Activated CD4-positive, alpha-beta T cell treated with anti-CD3 and anti-CD28 coated beads, Interleukin-2, amount 50 U/mL, for 16 hours (primary cell): ENCODE measurements at places on chromosomes 12 and 14.

DNA sequence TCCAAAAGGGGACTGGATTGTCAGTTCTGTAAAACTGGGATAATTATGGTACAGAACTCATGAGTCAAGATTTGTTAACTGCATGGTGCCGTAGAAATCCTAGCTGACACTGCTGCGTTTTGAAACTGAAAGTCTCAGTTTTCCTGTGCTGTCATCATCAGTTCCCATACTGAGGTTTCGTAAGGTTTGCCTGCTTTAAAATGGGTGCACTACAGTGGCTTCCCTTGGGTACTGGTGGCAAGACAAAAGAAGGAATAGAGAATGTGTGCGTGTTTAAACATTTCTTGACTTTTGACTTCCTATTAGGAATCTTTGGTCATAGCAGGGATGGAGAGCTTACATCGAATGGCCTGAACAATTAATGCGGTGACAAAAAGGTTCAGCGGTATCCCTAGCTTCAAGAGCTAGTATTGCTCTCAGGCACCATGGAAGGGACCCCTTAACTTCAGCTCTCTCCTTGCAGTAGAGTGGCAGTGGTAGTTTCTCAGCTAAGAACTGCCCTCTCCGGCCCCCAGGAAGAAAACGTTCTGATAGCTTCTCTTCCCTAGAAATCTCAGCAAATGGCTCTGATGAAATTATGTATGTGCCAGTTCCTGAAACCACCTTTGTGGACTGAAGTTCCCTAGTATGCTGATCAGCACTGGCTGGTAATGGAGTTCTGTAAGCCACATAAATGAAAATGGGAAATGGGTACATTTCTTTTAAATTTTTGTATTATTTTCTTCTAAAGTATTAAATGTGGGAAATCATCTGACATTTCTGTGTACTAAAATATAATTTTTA is 28.9 kb downstream of the ANO6 start:
- DNase-seq: peak; percentile 61

- DNase-seq: no peak
Measured at GRCh38 chr14:101065246-101065645, 161.7 kb upstream of the RTL1 start.

GRCh38 chr14:69612014-69612782 is 802 bp downstream of the SUSD6 start:
- peak; percentile 42 for DNase-seq

DNA sequence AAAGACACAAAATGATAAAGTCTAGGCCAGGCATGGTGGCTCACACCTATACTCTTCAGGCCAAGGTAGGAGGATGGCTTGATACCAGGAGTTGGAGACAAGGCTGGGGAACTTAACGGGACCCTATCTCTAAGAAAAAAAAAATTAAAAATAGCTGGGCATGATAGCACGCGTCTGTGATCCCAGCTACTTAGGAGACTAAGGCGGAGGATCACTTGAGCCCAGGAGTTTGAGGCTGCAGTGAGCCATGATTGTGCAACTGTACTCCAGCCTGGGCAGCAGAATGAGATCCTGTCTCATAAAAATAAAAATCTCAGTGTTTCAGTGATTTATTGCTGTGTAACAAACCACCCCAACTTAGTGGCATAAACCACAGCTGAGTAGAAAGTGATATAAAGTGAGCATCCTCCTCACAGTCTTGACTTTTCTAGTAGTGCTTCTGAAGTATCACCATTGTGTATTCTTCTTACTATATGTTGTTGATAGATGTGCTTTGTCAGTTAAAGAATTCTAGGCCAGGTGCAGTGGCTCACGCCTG is 10.6 kb upstream of the ATF1 start:
- no peak for DNase-seq

GRCh38 chr12:110199339-110200123 is 75.4 kb downstream of the IFT81 start:
- peak; percentile 50 for DNase-seq

DNA sequence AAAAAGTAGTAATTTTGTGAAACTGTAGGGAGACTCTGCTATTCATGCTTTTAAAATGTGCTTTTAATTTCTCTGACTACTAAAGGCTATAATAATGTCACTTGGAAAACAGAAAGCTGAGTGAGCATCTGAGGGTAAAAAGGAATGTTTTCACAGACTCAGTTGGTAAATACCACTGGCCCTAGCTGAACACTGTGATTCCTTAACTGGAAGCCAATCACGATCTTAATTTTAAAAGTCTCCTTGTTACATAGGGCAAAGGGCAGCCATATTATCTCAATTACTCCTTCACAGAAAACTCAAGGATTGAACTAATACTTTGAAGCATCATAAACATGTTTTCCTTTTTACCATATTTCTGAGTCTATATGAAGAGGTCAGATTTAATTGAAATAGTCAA is 41.9 kb downstream of the PAWR start:
- DNase-seq: no peak

DNA sequence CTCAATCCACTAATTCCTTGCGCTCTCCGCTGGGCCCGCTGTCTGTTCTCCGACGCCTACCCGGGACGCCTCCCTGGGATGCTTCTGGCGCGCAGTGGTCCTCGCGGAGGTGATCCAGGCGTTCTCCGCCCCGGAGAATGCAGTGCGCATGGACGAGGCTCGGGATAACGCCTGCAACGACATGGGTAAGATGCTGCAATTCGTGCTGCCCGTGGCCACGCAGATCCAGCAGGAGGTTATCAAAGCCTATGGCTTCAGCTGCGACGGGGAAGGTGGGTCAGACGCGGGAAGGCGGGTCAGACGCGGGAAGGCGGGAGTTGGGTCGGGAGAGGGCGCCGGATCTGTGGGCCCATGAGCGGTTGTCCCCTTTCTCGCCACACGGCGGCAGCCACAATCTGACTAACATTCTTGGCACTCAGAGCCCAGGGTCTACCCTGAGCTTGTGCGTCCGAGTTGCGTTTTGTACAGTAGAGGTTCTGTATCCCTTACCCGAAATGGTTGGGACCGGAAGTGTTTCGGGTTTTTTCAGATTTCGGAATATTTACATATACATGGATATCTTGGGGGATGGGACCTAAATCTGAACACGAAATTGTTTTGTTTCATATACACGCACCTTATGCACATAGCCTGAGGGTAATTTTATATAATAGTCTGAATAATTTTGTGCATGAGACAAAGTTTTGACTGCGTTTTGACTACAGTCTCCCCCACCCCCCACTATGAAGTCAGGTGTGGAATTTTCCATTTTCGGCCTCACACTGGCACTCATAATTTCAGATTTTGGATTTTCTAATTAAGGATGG is 762 bp downstream of the C12orf57 start:
- peak; percentile 95 for DNase-seq

DNA sequence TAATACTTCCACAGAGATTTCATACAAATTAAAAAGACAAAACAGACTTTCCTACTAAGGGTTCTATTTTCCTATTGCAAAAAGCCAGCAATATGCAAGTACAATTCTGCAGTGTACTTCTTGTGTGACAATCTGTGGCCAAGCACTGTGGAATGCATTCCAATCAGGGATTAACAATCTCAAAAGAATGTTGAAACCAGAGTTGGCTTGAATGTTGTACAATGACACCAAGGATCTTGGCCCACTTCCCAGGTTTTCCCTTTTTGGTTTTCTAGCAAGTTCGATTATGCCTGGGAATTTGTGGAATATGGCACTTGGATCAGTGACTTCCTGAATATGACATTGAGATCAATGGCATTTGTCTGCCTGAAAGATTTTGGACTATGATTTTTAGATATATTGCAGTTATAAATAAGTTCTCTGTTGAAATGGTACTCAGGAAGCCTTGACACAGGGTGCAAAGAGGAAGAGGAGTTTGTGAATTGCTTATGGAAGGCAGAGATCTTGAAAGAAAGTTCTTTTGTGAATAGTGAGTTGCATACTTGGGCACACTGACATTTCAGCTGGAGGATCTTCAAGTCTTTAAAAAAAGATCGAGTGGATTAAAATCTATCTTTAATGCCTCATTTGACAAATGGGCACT is 81.4 kb upstream of the FERMT2 start:
- no peak for DNase-seq

DNA sequence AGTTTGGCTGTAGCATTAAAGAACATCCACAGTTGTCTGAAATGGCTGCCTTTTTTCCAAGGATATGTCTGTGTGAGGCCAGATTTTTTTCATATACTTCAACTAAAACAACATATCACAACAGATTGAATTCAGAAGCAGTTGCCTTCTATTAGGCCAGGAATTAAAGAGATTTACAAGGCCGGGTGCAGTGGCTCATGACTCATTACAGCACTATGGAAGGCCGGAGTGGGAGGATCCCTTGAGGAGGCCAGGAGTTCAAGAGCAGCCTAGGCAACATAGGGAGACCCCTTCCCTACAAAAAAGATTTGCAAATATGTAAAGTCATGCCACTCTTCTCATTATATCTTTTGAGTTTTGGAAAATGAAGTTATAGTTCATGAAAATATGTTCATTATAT is 108.6 kb downstream of the KTN1 start:
- no peak for DNase-seq

GRCh38 chr12:26451763-26452162 is 256.4 kb downstream of the SSPN start:
- DNase-seq: no peak

GRCh38 chr12:56031987-56032386 is 9.7 kb upstream of the RPS26 start:
- DNase-seq: no peak

DNA sequence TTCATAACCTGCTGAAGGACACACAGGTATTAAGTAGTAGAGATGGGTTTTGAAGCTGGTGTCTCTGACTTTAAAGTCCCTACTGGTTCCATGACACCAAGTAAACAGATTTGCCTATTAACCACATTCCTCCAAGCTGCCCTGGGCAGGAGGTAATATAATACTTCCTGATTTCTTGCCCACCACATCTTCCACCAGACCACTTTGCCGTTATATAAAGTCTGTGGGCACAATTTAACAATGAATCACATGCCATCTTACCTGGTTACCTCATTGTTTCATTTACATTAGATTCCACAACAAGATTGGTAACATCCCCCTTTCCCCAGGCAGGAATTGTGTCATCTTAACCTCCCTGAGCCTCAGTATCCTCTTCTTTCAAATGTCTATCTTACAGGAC is 900 bp upstream of the LRRC23 start:
- no peak for DNase-seq

GRCh38 chr14:23114120-23114458 is 5.0 kb downstream of the CEBPE start:
- DNase-seq: no peak

DNA sequence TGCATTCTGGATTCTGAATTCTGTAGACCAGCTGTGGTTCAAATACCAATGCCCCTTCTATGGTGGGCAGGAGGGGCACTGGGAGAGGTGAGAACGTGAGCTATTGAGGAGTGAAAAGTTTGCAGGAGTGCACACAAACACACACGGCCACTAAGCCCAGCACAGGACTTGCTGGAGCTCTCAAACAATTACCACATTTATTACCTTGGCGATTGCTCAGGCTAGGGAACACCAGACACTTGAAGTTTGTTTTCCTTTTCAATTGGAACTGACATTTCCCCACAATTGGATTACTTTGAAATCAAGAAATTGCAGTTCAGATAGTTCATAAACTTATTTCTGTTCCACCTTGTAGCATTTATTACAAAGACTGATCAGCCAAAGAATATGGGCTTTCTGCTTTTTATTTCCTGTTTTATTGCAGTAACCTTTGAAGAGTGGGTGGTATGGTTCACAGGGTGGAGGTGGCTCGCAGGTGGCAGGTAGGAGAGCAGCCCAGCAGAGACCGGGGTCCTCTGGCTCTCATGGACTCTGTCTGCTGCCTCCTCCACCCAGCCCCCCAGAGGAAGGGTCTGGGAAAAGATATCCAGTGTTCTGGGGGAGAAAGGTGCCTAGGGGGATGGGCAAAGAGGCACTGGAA is 429.8 kb upstream of the CCDC196 start:
- no peak for DNase-seq

- DNase-seq: no peak
Measured at GRCh38 chr14:22466491-22466890, 122.5 kb downstream of the DAD1 start.

- DNase-seq: peak; percentile 73
Measured at GRCh38 chr12:111405859-111406473, at the start of gene SH2B3. Gene SH2B3, plus strand, starts transcription at chr12:111405923. Its CDS starts 12,223 bp downstream, at chr12:111418146.

DNA sequence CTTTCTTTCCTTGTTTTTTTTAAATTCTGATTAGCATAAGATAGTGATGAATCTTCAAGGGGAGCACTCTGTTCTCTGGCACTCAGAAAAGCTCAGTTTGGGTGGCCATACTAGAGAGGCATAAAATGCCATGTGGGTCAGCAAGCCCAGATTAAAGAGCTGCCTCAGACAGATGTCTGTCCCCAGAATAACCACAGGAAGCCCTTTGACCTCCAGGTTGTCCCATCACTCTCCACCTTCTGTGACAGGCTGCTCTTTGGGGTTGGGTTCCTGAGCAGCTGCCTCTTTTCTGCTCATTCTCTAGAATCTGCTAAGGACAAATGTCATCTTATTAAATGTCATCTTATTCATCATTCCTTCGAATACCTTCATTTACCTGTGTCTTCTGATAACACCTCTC is 96.0 kb upstream of the PDZRN4 start:
- no peak for DNase-seq

GRCh38 chr14:89700801-89701200 is 253.7 kb downstream of the EFCAB11 start:
- DNase-seq: no peak

GRCh38 chr12:10136637-10137205 is 6.7 kb upstream of the CLEC7A start:
- DNase-seq: no peak

GRCh38 chr12:78037707-78038106 is 207.0 kb downstream of the NAV3 start:
- no peak for DNase-seq

DNA sequence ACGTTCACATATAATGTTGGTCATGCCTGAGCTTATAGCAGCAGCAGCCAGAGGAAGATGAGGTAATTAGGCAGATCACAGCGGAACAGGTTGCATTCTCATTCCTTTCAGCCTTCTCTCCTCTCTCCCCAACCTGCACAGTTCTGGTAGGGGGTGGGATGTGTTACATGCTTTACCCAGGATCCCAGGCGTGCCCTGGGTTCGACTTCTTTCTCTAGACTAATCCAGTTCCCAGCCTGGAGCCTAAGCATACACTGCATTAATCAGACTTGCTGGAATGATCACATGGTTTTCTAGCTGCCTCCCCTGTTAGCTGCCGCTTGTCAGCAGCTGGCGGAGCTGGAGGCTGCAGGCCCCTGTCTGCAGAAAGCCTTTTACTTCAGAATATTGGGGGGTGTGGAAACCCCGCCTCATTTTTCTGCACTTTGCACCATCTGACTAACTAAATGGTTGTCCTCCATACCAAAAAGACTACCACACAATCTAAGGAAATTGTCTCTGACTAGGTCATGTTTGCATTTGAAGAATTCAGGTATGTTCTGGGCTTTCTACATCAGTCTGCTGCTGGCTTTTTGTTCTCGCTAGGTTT is 46.0 kb upstream of the EVL start:
- no peak for DNase-seq

- DNase-seq: no peak
Measured at GRCh38 chr12:124713041-124713435, 145.6 kb upstream of the NCOR2 start.
